ENCODE measurements at places on chromosomes 1 and 21. TPM values are rescaled to one million over a fixed set of nuclear protein-coding genes. Genes with fewer than 3 reads are reported as not detected.

GRCh38 chr1:69919129-69919921 is 286.1 kb downstream of the LRRC40 start:
- DNase-seq, result no peak

The SHC1 gene
- 67.4 TPM for polyA plus RNA-seq

The RUNX3 gene
- polyA plus RNA-seq, result 0.43 TPM

The MTARC1 gene
- polyA plus RNA-seq, result 4.5 TPM

DNA sequence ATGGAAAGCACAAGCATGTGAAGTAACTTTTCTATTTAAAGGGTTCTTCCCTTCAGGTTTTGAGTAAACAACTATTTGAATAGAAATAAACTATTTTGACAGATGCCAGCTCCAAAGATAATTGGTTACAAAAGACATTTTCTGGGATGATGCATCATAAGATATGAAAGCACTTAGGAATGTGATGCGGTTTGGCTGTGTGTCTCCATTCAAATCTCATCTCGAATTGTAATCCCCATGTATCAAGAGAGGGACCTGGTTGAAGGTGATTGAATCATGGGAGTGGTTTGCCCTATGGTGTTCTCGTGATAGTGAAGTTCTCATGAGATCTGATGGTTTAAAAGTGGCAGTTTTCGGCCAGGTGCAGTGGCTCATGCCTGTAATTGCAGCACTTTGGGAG is 6.4 kb downstream of the DISP1 start:
- no peak for DNase-seq

GRCh38 chr1:46102769-46103476 is 29.5 kb downstream of the PIK3R3 start:
- DNase-seq, result no peak

- DNase-seq, result no peak
Observed at GRCh38 chr1:55839626-55840025, 624.5 kb upstream of the USP24 start.

DNA sequence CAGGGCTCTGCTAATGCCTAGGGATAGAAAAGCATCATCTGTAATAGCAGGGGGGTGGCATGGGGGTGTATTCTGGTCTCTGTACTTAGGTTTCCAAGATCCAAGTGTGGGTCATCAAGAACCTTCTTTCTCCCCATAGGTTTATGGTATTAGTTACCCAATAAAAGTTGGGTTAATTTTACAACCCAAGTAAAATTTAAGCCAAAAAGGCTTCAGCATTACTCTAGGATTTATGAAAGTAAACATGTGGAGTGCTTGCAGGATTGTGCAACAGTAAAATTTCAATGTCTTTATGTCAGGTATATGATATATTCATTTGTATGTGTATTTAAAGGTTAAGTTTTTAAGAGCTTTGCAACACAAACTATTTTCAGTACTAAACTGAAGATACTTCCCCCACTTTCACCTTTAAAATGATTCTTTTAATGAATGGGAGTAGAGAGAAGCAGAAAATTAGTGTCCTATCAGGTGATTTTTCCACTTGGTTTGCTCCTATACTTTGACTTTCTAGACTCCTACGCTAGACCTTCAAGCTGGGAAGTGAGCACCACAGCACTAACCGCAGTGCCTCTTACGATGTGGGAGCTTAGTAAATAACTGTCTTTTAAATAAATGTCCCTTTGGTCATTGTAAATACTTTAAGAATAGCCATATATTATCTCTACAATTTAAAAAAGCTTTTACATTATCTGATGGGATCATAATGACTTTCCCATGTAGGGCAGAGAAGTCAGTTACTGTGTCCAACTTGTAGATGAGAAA is 67.8 kb upstream of the UBE2U start:
- DNase-seq, result no peak

- no peak for DNase-seq
Observed at GRCh38 chr1:225527575-225527974, 99.7 kb upstream of the LBR start.

All from forelimb muscle (tissue), 1 donor.